ENCODE measurements at places on chromosomes 1 and 21. TPM values are rescaled to one million over a fixed set of nuclear protein-coding genes. Genes with fewer than 3 reads are reported as not detected.

The MCOLN2 gene
- total RNA-seq = 15.0 TPM

The ACBD3 gene
- 19.8 TPM for total RNA-seq

GRCh38 chr21:32233055-32233546 lies 45.7 kb downstream of the MIS18A start:
- no peak for DNase-seq

The KRTAP7-1 gene
- total RNA-seq = not detected

DNA sequence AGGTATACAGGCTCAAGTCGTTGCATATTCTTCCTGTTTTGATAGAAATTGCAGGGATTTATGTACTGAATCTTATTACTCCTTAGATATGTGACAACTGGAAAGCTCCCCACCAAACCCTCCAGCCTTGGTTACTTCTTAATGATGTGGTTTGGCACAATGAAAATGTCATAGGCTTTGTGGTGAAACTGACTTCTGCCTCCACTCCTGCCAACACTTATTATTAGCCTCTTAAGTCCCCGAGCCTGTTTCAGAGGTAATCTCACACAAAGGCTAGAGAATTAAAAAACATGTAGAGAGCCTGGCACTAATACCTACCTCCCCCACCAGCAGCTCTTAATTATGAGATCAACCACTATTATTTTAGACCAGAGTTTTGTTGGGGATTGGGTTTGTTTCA lies 4.2 kb downstream of the COX20 start:
- no peak for DNase-seq

DNA sequence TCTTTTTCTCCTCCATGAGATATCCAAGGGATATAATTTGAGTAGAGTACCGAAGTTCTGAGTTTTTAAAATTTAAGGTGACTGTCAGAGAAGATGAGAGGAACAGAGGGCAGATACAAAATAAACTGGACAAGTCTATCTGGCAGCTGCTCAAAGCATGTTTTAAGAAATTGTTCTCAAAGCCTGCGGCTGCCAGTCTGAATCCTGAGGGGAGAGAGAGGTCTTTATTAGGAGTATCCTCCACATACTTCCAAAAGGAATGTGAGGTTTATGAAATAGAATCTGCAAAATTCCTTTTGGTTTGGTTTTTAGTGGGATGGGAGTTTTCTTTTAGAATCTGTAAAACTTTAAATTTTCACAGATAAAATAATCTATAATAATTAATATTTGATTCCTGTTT lies 41.3 kb downstream of the TTC13 start:
- DNase-seq = no peak

The CKS1B gene
- 157 TPM for total RNA-seq

- no peak for DNase-seq
Measured at GRCh38 chr1:60589916-60590315, 492.4 kb upstream of the NFIA start.

DNA sequence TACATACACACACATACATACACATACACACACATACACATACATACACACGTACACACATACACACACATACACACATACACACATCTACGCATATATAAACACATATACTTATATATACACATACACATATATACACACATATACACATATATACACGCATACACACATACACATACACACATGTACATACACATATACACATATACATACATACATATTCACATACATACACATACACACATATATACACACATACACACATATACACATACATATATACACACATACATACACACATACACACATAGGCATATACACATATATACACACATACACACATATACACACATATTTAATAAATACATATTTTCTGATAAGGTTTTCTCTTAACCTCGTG lies 324.0 kb downstream of the RPS6KC1 start:
- DNase-seq = no peak

GRCh38 chr1:246579818-246580217 lies 13.6 kb downstream of the CNST start:
- no peak for DNase-seq

GRCh38 chr1:169488157-169488556 lies 2.4 kb upstream of the SLC19A2 start:
- DNase-seq = no peak

DNA sequence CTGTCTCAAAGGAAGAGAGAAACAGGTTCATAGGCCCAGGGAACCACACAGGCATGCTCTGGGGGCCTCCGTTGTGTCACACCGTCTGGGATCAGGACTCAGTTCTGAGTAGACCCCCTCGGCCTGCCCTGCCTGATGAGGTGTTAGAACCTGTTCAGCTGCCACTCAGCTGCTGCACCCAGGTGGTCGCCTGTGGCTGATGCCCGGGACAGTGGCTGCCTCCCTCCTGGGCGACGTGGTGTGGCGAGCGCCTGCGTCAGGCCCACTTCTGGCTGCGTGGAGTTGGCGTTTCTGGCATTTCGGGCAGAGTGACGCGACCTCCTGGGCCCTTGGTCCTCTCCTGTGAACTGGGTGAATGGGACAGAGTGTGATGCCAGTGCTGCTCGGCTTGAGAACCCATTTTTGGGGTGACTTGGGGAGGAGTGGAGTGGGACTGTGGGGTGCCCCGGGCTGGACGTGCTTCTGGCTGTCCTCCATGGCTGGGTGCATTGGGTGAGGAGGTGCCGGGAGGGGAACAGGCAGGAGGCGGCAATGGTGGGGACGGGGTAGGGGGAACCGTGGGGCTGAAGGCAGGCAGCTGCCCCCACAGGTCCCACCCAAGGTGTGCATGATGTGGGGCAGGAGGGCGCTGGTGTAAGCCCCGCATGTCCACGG lies 10.8 kb downstream of the CFAP410 start:
- DNase-seq = no peak

DNA sequence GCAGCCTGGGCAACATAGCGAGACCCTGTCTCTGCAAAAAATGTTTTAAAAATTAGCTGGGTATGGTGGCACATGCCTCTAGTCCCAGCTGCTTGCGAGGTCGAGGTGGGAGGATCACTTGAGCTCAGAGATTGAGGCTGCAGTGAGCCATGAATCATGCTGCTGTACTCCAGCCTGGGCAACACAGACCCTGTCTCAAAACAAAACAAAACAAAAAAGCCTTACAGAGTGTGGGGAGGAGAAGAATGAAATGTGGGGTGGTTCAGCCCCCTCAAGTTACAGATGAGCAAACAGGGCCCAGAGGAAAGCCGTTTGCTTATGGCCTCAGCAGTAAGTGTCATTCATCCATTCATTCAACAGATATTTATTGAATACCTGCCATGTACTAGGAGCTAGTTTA lies 40.7 kb downstream of the RPS6KA1 start:
- no peak for DNase-seq

- no peak for DNase-seq
Measured at GRCh38 chr21:27300770-27301169, 333.9 kb upstream of the ADAMTS5 start.

- DNase-seq = no peak
Measured at GRCh38 chr21:44943005-44943685, 3.3 kb downstream of the SLX9 start.

All from activated CD4-positive, alpha-beta T cell treated with anti-CD3 and anti-CD28 coated beads, Interleukin-2, amount 10 ng/mL, durations not matched to agents 7 days and 5 days (primary cell).